ENCODE measurements at places on chromosomes 2 and 18. TPM values are rescaled to one million over a fixed set of nuclear protein-coding genes. Genes with fewer than 3 reads are reported as not detected.
A peak's percentile ranks its signal among the peaks of the same experiment; 100 is the strongest.

KLHL14 gene
- total RNA-seq = not detected

GRCh38 chr2:241906826-241907570, 37.5 kb downstream of the RTP5 start:
- no peak for DNase-seq

DNA sequence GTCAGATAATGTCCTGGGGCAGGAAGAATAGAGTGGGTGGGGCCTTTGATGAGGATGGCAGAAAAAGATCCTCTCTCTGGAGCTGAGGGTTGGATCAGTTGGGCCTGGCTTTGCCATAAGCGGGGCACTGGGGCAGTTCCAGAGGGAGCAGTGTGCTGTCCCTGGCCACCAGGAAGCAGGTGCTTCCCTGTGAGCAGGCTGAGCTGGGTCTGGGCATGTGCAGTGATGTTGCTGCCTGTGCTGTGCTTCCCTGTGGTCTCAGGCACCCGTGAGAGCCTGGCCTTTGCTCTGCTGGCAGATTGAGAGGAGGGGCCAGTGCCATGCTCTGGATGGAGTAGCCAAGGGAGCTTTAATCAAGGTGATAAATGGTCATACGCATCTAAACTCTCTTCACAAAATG, 14.6 kb upstream of the NPPC start:
- peak; percentile 11 for DNase-seq

DNA sequence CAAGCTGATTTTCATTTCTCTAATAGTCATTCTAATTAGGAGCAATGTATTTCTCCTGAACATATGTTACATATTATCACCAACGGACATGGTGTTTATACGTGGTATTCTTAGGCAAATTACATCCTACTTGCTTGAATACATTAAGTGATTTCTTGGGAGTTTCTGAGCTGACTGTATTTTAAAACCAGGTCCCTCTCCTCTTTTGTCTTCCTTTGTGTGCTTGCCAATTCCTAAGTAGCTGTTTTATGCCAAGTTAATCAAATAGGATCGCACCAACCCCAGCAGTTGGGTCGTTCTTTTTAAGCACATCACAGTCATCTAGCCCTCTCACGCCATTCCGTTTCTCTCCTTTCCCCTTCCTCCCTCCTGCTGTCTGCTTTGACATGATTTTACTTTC, 75.4 kb upstream of the MAP2 start:
- DNase-seq = no peak

EFR3B gene
- 0.39 TPM for total RNA-seq

BCL2 gene
- total RNA-seq = 4.2 TPM

- DNase-seq = no peak
Measured at GRCh38 chr2:136006658-136007057, 21.2 kb upstream of the DARS1 start.

- no peak for DNase-seq
Measured at GRCh38 chr2:148670773-148671172, 26.2 kb downstream of the EPC2 start.
